H7 (cell line): ENCODE measurements at places on chromosomes 4 and X. TPM values are rescaled to one million over a fixed set of nuclear protein-coding genes. Genes with fewer than 3 reads are reported as not detected.

- DNase-seq, result peak; percentile 57
Measured at GRCh38 chr4:2761035-2761923, 5.1 kb upstream of the TNIP2 start.

DNA sequence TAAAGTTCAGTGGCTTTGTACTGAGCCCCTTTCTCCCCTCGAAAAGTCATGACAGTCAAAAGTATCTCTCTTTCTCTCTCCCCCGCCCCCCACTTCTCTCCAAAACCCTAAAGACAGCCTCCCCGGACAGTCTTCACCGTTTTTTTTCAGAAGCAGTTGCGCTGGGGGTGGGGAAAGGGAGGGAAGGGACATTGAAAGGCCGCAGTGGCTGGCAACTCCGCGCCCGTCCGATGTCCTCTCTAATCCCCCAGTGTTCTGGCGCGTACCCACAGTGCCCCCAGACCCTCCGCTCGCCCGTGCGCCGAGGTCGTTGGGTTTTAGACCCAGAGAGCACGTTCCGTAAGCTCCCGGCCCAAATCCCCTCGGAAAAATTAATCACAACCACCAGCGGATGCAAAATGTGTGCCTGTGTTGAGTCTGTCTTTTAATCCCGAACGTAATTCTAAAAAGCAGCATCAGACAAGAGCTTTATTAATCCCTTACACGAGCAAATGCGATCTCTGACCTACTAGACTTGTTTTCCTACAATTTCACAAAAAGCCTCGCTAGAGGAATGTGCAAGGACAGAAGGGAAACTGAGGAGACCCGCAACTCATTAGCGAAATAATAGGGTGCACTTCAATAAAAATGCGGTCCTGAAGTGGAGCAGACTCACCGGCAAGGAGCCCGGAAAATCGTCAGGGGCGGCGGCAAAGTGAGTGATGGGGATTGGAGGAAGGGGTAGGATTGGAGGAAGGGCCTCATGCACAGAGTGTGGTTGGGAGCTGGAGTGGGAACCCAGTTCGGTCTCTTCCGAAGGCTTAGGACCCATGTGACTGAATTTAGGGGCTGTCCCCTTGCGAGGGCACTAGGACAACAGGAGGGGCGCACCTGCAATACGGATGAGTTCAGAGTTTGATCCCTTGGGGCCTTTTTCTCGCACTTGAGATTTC, 12.2 kb upstream of the PRDM8 start:
- DNase-seq, result peak; percentile 70

GRCh38 chrX:153209347-153209746, 30.3 kb downstream of the MAGEA1 start:
- no peak for DNase-seq

GRCh38 chr4:73683456-73683855, 56.9 kb upstream of the CXCL8 start:
- no peak for DNase-seq

- DNase-seq, result peak; percentile 39
Measured at GRCh38 chrX:18885328-18886004, 98.4 kb downstream of the PHKA2 start.

Gene POLN
- 0.96 and 2.4 TPM in 2 replicates for total RNA-seq

Gene TMPRSS11A
- total RNA-seq, result 0.21 TPM in 1 of 2 replicates, not detected in the other

Gene BTK
- total RNA-seq, result 0.07 and 0.11 TPM in 2 replicates
